ENCODE measurements at places on chromosomes 2 and 18.
A peak's percentile ranks its signal among the peaks of the same experiment; 100 is the strongest.

DNA sequence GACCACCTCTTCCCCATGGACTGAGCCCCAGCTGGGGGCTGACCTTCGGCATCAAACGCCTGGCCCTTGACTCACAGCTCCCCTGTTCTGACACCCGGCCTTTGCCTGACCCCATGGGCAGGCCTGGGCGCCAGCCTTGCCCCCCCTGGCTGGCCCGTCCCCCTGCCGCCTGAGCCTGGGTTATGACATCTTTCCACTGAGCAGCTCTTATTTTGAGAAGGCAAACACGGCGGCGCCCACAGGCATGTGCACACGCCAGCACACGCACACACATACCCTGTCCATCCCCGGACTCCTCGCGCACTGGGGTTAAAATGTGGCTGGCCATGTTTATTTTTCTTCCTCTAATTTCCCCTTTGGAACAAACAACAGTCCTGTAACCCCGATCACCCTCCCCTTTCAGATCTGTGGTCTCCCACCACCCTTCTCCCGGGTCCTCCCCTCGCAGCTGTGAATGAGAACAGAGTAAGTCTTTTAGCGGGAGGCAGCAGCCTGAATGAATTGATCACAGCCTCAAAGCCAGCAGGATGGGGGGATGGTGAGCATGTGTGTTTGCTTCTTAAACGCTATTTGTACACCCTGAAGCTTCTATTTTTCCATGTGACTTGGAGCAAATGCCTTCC lies 11.8 kb upstream of the ATOH8 start:
- DNase-seq, result no peak

GRCh38 chr2:236754271-236754944 lies 184.8 kb downstream of the ACKR3 start:
- no peak for DNase-seq

DNA sequence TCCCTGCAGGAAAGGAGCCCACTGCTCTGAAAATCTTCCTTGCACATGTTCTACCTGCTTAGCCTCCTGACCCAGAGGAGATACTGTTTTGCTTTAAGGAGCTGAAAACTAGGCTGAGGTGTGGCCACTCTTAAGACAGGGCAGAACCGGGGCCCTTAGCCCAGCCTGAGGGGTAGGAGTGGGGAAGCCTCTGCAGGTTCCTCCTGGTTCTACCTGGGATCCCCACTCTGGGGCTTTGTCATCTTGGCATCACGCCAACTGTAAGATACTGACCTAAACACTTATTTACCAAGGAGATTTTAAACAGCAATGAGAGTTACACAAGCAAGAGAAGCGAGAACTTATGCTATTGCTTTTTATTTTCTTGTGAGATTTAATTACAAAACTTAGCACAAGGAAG lies 86.9 kb downstream of the KCTD1 start:
- no peak for DNase-seq

GRCh38 chr18:24975496-24976372 lies 376.2 kb downstream of the ZNF521 start:
- DNase-seq, result no peak

- no peak for DNase-seq
Measured at GRCh38 chr2:217086038-217086522, 226.2 kb upstream of the TNP1 start.

GRCh38 chr2:56889738-56890137 lies 705.9 kb downstream of the CCDC85A start:
- no peak for DNase-seq

DNA sequence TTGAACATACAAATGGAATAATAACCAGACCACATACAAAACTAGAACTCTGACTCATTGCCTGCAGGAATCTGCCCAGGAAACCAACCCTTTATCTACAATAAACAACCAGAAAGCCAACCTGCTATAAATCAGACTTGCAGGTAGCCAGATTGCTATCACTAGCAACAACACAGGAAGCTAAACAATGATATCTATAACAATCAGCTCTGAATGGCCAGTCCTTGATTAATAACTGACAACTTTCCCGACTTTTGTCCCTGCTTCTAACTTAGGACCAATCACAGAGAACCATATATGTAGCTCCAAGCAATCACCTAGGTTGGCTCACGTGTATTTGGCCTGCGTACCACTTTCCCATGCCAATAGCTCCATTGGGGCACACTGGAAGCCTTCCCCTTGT lies 470.8 kb downstream of the RIT2 start:
- DNase-seq, result no peak

DNA sequence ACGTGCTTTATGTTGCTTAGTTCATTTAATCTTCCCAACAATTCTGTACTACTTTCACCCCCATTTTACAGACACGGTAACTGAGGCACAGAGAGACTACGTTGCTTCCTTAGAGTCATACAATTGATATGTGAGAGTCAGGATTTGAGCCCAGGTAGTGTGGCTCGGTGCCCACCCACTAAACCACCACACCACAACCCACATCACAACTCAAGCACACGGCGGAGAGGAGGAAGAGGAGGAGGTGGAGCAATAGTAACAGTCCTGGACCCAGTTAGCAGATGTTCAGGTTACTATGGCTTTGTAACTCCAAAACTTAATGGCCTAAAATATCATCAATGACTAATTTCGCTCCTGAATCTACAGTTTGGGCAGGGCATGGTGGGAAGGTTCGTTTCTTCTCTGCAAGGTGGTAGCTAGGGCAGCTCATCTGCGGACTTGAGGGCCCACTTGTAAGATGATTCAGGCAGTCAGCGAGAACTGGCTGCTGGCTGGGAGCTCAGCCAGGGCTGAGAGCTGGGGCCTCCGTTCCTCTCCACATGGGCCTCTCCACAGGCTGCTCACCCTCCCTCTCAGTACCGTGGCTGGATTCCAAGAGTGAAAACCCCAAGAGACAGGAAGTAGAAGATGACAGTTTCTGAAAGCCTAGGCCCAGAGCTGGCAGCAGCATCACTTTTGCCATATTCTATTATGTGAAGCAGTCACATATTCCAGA lies 167.1 kb downstream of the ZFP36L2 start:
- peak; percentile 83 for DNase-seq

- no peak for DNase-seq
Measured at GRCh38 chr2:62423235-62423634, 82.8 kb downstream of the TMEM17 start.

DNA sequence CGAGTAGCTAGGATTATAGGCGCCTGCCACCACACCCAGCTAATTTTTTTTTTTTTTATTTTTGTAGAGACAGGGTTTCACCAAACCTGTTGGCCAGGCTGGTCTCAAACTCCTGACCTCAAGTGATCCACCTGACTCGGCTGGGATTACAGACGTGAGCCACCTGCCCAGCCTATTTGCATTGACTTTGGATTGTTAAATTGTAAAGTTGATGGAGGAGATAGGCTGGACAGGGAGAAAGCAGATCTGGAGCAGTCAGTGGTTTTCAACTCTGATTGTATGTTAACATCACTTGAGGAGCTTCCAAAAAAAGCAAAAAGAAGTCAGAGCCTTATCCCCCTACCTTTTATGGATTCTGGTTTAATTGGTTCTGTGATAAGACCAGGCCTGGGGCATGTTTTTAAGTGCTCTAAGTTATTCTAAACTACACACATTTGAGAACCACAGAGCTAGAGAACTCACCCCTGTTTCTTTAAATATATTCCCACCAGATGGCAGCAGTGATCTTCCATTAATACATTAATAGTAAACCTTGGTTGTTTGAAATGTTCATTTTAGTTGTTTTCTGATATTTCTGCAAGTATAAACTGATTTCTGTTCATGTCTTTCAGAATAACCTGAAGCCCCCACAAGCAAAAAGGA lies 7.5 kb downstream of the C2orf49 start:
- DNase-seq, result peak; percentile 73

GRCh38 chr2:226127682-226128081 lies 671.9 kb downstream of the IRS1 start:
- DNase-seq, result no peak

- no peak for DNase-seq
Measured at GRCh38 chr18:67428805-67429204, 87.7 kb downstream of the DSEL start.

GRCh38 chr18:37962316-37962966 lies 396.8 kb upstream of the CELF4 start:
- DNase-seq, result no peak

DNA sequence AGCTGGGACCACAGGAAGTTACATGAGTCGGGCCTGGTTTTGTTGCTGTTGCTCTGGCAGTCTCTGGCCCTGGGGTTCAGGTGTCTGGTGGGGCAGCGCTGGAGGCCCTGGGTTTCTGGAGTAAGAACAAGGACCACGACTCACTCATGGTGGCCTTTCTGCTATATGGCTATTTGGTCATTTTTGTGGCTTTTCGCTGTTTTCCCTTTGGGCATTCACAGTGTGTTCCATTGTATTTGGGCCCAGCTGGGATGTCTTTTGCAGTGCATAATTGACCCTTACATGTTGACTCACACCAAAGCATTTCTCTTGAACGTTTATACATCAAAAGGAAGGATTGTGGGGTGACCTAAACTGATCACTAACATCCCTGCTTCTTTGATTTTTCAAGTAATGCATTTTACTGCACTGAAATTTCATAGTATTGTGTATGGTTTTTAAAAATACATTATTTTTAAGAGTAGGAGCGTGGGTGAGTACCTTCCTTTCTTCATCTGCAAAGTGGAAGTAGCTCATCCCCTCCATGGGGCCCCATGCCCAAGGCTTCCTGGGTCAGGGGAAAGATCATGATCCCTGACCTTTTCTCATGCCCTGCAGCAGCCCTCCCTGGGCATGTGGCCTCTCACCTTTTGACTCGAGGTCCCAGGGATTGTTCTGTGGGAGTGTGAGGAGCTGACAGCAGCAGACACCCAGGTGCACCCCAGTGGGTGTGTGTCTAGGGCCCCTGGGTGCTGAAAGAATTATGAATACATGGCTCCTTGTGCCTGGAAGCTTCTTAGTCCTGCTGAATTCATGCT lies 225.5 kb downstream of the AGAP1 start:
- no peak for DNase-seq

DNA sequence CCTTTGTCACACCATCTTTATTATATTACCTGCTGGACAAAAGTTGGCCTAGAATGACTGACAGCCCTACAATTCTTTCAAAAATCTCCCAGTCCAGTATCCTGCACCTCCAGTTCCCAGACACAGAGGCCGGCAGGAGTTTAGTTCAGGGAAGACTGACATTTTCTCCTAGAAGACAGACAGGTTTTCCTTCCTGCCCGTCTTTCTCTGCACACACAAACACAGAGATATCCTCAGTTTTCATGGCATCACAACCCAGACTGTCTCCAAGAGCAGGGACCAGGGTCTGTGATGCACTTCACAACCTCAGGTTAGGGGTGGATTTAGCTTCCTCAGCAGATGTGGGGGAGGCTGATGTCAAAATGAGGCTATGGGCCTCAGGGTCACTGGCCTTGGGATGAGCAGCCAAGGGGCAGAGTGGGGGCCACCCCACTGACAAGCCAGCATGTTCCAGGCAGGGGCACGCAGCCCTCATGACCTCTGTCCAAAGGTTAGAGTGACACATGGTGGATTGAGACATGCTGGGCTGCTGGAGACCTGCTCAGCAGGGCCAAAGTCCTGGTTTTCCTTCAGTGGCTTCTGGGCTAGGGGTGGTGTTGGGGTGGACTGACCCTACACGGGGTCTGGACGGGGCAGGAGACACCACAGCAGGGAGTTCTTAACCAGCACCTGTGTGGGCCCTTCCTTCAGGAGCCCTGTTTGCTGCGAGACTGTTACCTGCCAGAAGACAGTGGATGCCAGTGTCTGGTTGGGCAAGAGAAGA lies 70.5 kb downstream of the SFXN5 start:
- DNase-seq, result no peak

GRCh38 chr2:85438201-85439024 lies 19.9 kb downstream of the SH2D6 start:
- no peak for DNase-seq

GRCh38 chr18:7370802-7371201 lies 139.9 kb downstream of the LRRC30 start:
- no peak for DNase-seq

DNA sequence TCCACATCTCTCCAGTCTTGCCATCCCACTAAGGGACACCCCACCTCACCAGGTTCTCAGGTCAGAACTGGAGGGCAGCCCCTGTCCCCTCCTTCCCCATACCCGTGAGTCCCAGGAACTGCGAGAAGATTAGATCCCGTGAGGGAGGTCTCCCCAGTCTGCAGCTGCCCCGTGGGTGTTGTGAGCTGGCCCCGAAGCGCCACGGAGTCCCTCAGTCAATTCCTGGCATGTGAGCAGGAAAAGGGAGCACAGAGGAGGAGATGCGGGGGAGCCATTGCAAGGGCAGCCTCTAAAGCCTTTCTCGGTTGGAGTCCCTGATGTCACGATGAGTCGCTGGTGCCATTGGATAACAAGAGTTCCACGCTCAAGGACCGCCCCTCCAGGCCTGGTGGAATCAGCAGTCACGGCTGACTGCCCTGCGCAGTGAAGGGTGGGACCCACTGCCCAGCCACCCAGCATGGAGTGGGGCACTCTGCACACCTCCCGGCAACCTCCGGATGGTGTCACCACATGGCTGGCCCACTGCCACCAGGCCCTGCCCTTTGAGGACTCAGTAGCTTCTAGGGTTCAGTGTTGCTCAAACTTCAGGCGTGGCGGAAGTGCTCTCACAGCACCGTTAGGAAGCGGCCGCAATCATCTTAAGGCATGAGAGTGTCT lies 434.9 kb upstream of the MYT1L start:
- DNase-seq, result no peak

DNA sequence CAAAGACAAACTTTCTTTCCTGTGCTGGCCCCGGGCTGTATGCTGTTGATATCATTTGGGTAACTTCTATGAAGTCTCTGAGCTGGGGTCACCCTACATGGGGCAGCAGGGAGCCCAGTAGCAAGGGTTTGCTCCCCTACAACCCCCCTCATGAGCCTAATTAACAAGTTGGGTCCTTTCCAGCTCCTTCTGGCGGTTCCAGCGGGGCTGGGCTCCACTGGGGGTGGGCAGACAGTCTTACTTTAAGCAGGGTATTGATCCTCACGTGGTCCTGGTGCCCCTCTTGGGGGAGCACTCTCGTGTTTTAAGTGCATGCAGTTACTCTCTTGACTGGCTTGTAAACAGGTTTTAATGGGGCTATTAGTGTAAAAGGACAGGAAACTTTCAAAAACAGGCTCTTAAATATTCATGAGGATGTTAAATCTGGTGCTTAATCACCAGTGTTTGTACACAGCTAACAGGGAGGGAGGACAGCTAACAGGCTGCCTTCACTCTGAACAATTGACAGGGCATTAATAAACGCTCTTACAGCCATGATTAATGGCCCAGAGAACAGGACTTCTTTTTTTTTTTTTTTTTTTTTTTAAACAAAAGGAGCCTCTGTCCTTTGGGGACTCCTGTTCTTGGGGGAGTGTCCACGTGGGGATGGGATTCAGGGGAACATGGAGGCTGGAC lies 36.6 kb upstream of the SKOR2 start:
- no peak for DNase-seq

GRCh38 chr2:105325389-105325963 lies 4.1 kb downstream of the TGFBRAP1 start:
- DNase-seq, result peak; percentile 39

- DNase-seq, result no peak
Measured at GRCh38 chr2:213034585-213034984, 116.8 kb downstream of the IKZF2 start.

GRCh38 chr18:62751341-62751821 lies 36.0 kb downstream of the PHLPP1 start:
- no peak for DNase-seq

GRCh38 chr2:180352620-180353019 lies 345.5 kb upstream of the CWC22 start:
- no peak for DNase-seq

GRCh38 chr18:61892683-61893308 lies at the start of gene RNF152:
Gene RNF152, minus strand, starts transcription at chr18:61893007. Its CDS starts 76,544 bp downstream, at chr18:61816463.
- DNase-seq, result no peak

- DNase-seq, result no peak
Measured at GRCh38 chr18:3912705-3913104, 462.7 kb downstream of the TGIF1 start.

- DNase-seq, result no peak
Measured at GRCh38 chr2:108911807-108912628, 77.0 kb downstream of the EDAR start.

Data from hematopoietic multipotent progenitor cell treated with erythropoietin and hydrocortisone succinate and interleukin-3 and kit ligand, for 8 days (in vitro differentiated cells).